ENCODE measurements at places on chromosomes 6 and 20. TPM values are rescaled to one million over a fixed set of nuclear protein-coding genes. Genes with fewer than 3 reads are reported as not detected.

The TGIF2 gene
- 13.5 TPM for total RNA-seq

The FHL5 gene
- not detected for total RNA-seq

The RBBP8NL gene
- not detected for total RNA-seq

The ZBTB22 gene
- total RNA-seq, result 8.9 TPM

The ITPR3 gene
- total RNA-seq, result 94.1 TPM

The HLA-DOA gene
- total RNA-seq, result not detected

The OPN5 gene
- not detected for total RNA-seq

The GZF1 gene
- 8.1 TPM for total RNA-seq

The C4A gene
- total RNA-seq, result 1.3 TPM

The CNKSR3 gene
- total RNA-seq, result 16.3 TPM

The RSPO3 gene
- 0.20 TPM for total RNA-seq

The IRAK1BP1 gene
- 3.3 TPM for total RNA-seq

The KCNQ5 gene
- not detected for total RNA-seq

The C20orf144 gene
- total RNA-seq, result 0.05 TPM

The TP53TG5 gene
- total RNA-seq, result not detected

The ENPP3 gene
- not detected for total RNA-seq

The SCRT2 gene
- total RNA-seq, result not detected

The DNAH8 gene
- not detected for total RNA-seq

The PACSIN1 gene
- not detected for total RNA-seq

The RAD21L1 gene
- total RNA-seq, result not detected

The NOX3 gene
- not detected for total RNA-seq

The PI16 gene
- 0.98 TPM for total RNA-seq

The GNAS-AS1 gene
- not detected for total RNA-seq

All from mammary microvascular endothelial cell (primary cell).